A673 (cell line): ENCODE measurements at places on chromosomes 2 and 18.
A peak's percentile ranks its signal among the peaks of the same experiment; 100 is the strongest.

DNA sequence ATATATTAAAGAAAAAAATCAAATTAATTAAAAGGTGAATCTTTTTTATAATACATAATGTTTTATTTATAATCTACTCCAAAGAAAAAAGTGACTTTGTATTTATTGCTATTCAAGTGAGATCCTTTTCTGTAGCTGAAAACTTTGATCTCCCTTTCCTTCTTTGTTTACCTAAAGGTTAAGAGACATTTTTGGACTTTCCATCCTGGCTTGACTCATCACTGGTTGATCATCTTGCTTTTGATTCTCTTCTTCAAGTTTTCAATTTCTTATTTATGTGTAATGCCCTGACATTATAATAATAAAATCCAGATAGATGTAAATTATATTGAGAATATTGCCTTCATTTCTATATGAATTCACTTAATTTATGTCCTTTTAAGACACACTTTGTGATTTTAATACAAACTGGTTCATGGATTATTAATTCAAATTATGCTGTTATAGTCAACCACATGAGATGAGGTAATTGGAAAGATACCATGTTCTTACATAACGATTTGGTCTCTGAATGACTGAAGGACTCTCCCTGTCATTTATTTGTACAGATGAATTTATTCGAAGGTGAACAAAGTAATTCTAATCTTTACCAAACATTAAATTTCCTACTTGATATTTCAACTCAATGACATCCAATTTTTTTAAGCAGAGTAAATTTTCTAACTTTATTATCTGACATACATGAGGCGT, 184.4 kb downstream of the TGIF1 start:
- DNase-seq: no peak

- peak; percentile 11 for DNase-seq
Measured at GRCh38 chr2:223523551-223524001, 78.6 kb downstream of the SCG2 start.

- peak; percentile 79 for DNase-seq
Measured at GRCh38 chr2:187403568-187404260, 44.3 kb downstream of the CALCRL start.

GRCh38 chr2:4947911-4948310, 744.3 kb upstream of the SOX11 start:
- DNase-seq: no peak

- peak; percentile 17 for DNase-seq
Measured at GRCh38 chr2:234137400-234138014, 87.0 kb downstream of the SPP2 start.

- DNase-seq: no peak
Measured at GRCh38 chr2:240875228-240876034, 6.8 kb downstream of the AGXT start.

GRCh38 chr2:68223419-68223818, 28.9 kb downstream of the PPP3R1 start:
- DNase-seq: no peak

DNA sequence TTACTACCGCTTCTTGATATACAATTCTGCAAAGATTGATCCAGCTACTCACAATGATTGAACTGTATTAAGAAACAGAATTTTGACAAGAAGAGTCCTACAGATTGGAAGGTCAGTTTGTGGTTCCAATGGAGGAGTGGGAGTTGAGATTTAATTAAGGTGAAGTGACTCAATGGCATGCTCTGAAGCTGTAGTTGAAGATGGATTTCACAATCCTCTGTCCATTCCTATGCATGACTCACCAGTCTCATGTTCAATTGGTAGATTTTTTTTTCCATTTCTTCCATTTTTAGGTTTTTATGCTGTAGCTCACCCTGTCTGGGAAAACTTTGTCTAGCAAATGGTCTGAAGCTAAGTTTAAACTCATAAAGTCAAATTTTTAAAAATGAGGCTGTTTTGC, 83.3 kb downstream of the DPP4 start:
- peak; percentile 2 for DNase-seq

DNA sequence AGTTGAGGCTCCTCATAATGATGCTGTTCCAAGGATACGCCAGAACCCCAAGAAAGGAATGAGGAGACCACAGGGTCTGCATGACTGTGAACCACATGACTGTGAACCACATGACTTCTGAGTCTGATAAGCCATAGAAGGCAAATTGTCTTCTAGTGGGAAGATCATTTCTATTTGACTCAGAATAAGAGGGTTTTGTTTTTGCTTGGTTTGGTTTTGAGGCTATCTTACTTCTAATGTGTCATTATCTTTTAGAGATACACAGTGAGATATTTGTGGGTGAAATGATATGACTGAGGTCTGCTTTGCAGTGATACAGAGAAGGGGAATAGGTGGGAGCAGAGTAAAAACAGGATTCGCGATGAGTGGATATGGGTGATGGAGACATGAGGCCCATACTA, 28.9 kb upstream of the BCL2L11 start:
- no peak for DNase-seq

DNA sequence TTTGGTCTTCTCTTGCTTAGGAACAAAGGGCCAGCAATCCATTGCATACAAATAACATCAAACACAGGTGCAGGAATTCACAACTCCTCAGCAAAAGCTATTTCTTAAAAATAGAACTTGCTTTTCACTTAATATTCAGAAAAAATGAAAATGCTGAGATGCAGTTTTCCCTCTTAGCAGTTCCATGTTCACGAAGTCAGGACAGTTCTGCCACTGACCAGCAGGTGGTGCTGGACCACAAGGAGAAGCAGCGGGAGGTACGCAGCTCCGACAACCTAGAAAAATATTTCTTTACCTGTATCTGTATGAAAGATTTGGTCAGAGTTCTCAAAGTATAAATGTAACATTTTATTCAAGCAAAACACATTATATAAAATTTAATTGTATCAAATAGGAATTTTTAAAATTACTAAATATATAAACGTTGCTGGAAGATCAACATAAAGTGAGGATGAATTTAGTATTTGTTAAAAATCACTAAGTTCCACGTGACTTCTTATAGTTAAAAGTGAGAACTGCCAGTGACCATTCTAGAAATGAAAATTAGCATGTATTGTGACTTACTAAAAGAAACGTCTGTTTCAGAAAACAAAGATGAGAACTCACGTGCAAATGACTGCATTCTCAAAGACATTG, 48.8 kb downstream of the ADNP2 start:
- DNase-seq: peak; percentile 75

- DNase-seq: no peak
Measured at GRCh38 chr2:3494984-3495666, 24.2 kb downstream of the ADI1 start.

- no peak for DNase-seq
Measured at GRCh38 chr2:68465081-68465916, 1.8 kb downstream of the FBXO48 start.
